ENCODE measurements at places on chromosomes 5 and 9.

DNA sequence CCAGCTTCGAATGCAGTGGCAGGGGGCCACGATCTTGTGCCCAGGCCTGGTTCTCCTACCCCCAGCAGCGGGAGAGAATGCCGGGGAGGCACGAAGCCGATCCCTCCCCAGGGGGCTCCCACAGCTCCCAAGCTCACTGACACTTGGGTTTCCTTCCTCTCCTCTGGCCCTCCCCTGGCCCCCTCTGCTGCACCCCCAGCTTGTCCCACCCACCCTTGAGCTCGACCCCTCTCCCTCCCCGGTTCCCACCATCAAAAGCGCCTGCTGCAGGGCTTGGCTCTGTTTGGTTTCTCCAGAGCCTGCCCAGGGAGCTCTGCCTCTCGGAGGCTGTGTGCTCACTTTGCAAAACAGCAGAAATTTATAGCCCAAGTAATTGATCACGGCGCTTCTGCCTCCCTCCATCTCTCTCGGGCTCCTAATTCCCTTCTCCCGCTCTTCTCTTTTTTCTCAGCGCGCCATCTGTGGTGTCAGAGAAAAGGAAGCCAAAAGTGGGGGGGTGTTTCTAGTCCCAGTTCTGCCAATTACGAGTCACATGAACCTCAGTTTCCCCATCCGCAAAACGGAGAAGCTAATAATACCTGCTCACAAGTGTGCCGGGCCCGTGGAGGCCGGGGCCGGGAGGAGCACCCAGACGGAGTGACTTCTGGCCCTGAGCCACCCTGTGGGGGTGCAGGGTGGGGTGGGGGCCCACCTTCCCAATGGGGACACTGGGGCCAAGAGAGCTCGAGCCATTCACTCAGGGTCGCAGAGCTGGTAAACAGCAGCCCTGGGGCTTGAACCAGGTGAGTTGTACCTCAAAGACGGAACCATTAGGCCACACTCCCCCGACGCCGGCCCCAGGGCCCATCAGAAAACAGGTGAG is 141.2 kb upstream of the IER5L start:
- DNase-seq, result no peak

DNA sequence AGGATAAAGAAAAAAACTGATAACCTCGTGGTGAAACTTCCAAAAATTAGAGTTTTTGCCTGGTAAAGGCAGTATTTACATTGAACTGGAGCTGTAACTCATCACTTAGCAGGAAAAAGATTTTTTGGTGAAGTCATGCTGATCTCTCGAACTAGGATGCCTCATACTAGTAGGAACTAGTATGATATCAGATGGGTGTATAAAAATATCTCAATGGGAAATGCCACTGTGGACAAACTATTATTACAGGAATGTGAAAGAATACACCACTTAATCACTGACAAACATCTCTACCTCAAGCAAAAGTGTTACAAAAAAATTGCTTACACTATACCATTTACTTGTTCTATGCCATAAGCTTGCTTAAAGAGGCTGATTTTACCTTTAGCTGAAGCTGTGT is 28.4 kb downstream of the RFX3 start:
- DNase-seq, result no peak

- DNase-seq, result no peak
These were observed 118.7 kb upstream of the SNX2 start for GRCh38 chr5:122656160-122656559.

DNA sequence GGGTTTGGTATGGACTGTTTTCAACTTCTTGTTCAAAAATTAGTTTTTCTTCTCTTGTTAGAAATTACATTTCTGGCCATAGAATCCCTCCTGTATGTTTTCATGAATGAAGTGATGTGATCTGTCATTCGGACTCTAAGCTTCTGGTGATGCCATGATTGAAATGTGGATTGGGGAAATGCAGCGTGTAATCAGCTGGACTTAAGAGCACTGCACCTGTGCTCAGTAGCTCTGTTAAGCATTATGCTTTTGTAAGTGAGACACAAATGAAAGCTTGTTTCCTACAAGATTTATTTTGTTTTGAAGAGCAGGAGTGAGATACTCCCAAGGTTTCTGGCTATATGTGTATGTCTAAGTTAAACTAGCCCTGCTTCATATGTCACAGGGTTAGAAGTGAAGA is 24.0 kb upstream of the FAM120AOS start:
- no peak for DNase-seq

DNA sequence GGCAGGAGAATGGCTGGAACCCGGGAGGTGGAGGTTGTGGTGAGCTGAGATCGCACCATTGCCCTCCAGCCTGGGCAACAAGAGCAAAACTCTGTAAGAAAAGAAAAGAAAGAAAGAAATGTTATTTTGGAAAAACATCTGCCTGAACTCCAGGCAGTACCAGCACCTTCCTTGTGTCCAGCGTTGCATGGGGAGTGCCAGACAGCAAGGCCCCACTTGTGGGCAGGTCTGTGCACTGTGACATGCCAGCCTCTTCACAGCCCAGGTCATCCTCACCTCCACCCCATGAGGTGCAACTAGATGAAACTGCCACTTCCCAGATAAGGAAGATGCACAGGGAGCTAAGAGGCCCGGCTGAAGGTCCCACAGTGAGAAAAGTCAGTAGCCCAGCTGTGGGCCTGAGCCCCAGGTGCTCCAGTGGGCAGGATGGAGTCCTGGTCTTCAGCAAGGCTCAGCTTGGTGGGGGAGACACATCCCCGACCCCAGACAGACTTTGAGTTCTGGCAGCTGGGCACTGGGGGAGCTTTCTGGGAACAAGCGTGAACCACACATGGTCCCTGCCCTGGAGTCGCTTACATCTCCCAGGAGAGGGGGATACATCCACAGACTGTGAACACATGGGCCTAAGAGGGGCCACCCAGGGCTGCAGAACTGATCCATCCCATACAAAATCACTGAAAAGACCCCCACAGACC is 146.9 kb upstream of the IER5L start:
- DNase-seq, result no peak

DNA sequence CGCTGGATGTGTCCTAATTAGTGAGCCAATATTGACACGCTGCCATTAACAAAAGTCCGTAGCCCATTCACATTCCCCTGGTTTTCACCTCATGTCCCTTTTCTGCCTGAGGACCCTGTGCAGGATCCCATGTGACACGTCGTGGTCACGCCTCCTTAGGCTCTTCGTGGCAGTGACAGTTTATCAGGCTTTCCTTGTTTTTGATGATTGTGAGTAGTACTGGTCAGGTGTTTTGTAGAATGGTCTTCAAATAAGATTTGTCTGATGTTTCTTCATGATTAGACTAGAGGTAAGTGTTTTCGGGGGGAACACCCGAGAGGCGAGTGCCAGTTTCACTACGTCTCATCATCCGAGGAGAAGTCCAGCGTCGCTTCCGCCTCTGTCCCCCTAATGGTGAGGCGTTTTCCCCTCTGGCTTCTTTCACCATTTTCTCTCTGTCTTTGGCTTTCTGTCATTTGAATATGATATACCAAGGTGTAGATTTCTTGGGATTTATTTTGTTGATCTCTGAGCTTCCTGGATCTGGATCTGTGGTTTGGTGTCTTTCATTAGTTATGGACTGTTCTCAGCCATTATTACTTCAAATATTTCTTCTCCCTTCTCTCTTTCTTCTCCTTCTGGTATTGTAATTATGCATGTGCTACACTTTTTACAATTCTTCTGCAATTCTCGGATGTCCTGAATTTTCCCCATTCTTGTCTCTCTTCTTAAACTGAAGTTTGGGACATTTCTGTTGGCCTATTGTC is 57.3 kb downstream of the TRIP13 start:
- DNase-seq, result no peak

DNA sequence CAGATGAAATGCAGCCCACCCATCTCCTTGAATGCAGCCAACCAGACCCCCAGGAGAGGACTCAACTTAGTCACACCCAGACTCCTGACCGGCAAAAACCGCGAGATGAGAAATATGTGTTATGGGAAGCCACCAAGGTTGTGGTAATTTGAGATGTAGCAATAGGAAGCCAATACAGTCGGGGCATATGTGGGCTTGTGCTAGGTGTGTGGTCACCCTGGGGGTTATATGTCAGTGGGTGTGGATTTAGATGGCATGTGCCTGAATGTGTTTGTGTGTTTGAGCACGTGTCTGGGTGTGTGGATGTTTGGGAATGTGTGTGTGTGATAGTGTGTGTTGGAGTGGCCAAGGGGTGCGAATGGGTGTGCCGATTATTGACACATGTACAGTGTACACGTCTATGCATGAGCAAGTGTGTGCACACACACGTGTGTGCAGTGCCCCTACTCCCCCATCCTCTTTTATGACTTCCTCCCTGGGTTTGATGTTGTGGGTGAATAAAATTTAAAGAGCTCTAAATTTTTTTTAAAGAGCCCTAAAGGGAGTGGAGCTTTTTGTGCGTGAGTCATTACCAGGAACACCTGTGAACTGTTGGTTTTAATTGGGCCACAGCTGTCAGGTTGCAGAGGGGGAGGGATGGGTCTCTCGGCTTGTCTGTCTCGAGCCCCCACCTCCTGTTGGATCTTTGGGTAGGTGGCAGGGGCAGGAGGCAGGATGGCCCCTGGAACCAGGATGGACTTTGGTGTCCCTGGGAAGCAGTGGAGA is 86.8 kb downstream of the LHX2 start:
- DNase-seq, result no peak

- no peak for DNase-seq
These were observed 122.9 kb downstream of the TMEM174 start for GRCh38 chr5:73295921-73296320.

DNA sequence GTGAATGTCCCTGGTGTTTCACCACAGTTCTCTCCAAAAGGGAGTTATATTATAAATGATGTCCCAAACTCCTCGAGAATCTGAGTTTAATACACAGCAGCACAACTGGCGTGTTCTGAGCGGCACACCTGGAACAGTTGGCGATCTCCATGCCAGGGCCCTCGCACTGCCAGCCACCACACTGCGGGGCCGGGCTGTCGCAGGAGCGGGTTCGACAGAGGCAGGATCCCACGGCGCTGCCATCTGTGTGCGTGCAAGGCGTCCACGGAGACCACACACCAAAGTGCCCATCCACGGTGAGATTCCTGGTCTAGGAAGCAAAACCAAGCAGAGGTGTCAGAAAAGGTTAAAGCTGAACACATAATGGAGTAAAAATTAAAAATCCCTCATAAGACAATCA is 423.3 kb downstream of the SEMA5A start:
- no peak for DNase-seq

- no peak for DNase-seq
These were observed 19.9 kb downstream of the SLC44A1 start for GRCh38 chr9:105264380-105264779.

- DNase-seq, result no peak
These were observed 74.4 kb downstream of the FAM174A start for GRCh38 chr5:100609594-100609993.

DNA sequence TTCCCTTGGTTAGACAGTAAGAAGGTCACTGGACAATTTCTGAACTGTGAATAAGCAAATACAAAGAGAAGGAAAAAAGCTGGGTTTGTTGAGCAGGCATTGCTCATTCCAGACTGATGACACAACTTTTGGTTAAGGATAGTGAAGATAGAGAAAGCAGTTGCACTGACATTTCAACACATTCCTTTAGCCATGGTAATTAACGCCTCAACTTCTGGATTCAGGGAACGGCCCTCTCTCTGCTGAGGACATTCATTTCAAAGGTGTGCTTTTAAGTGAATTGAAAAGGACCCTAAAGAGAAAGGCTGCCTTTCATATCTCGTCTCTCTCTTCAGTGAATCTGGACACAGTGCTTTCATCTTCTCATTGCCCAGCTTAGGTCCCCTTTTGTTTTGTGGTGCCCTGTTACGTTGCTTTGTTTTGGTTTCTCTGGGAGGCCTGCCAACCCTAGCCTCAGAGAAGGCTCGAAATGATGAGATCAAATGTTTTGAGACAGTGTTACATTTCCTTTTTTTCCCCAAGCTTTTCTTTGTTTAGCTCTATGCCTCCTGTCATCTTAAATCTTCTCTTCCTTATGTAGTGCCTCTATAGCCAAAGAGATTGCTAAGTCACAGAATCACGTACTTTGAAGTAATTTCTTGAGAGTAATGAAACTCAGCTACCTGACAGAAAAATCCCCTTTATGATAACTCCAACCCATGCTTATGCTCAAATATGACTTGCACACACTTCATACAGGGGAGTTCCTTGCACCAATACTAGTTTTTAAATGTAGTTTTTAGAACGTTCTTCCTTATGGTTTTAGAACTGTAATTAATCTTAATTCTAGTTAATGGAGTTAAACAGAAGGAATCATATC is 94.4 kb upstream of the IFNE start:
- DNase-seq, result peak; percentile 56

DNA sequence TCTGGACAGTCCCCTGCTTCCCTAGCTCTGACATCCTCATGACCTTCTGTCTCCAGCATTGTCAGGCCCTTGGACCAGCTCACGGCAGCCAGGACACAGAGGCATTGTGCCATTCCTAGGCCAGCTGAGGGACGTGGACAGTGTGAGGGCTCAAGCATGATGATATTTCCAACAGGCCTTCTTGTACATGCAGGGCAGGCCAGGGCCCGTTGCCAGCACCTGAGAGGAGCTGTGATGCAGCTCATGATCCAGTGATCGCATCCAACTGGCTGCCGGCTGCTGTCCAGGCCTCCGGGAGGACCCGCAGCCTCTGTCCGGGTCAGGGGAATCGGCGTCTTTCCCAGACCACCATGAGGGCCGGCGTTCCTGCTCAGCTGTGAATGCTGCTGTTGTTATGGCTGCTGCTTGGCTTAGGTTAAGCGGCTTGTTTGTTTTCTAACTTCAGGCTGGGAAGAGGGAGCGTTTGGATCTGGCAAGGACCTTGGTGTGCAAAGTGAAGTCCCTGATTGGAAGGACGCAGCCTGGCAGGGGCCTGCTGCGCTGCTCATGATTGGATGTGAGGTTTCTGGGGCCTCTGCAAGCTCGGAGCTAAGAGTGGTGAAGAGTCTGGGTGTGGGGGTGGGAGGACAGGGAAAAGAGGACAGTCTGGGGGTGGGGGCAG is 53.8 kb downstream of the PDZD2 start:
- no peak for DNase-seq

GRCh38 chr9:76603448-76603895 is 144.5 kb downstream of the GCNT1 start:
- no peak for DNase-seq

DNA sequence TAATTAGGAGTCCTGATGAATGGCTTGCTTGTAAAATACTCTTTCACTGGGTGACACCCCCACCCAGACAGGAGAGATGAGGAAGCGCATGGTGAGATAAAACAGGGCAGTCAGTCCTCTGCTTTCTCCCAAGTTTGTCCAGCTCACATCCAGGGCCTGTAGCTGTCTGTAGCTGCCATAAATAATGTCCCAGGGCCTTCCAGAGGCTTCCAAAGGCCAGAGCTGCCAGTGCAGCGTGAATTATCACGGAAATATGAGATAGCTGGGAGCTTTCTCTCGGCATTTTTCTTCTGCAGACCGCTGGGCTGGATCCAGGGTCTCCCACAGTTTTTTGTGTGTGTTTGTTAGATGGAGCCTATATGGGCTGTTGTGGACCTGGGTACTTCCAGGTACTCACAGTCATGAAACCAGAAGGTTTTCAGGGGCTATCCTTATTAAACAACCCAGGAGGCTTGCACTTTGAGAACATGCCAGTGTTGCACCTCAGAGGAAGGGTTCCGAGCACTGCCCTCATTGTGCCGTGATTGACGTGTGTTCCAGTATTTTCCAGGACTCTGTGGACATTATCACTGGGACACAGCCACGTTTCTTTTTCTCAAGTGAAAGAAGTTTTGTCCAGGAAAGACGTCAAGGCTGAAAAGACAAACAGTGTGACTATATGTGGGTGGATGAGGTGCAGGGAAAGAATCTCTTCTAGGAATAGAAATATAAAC is 117.5 kb downstream of the FGF1 start:
- no peak for DNase-seq

GRCh38 chr9:75197561-75197960 is 109.2 kb downstream of the OSTF1 start:
- DNase-seq, result no peak
